ENCODE measurements at places on chromosomes 7 and 10.

DNA sequence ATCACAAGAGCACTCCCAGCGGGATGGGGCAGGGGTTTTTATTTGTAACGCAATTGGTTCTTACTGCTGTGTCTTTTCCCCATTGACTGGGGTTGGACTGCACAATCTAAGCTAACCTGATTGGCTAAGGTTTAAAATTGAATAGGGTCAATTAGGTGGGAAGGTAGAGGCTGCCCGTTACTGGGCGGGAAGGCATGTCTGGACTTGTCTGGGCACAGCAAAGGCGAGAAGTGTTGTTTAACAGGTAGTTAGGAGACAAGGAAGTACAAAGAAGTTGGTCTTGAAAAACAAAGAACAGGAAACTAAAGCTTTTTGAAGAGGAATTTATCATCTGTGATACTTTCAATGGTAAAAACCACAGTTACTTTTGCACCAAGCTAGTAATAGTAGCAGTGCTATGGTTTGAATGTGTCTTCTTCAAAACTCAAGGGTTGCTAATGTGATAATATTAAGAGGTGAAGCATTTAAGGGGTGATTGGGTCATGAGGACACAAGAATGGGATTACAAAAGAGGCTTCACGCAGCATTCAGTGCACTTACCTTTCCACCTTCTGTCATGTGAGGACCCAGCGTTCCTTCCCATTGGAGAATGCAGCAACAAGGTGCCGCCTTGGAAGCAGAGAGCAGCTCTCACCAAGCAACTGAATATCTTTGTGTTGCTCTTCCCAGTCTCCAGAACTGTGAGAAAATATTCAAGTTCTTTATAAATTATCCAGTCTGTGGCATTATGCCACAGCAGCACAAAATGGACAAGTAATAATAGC, 875.5 kb upstream of the SORCS1 start:
- DNase-seq, result no peak

- no peak for DNase-seq
These were observed 8.9 kb upstream of the PNLIP start for GRCh38 chr10:116536810-116537209.

GRCh38 chr7:46165276-46165675, 244.2 kb upstream of the IGFBP3 start:
- DNase-seq, result no peak

GRCh38 chr10:42983591-42983990, 93.3 kb upstream of the RET start:
- DNase-seq, result no peak

- no peak for DNase-seq
These were observed 80.0 kb downstream of the C7orf25 start for GRCh38 chr7:42831718-42832522.

DNA sequence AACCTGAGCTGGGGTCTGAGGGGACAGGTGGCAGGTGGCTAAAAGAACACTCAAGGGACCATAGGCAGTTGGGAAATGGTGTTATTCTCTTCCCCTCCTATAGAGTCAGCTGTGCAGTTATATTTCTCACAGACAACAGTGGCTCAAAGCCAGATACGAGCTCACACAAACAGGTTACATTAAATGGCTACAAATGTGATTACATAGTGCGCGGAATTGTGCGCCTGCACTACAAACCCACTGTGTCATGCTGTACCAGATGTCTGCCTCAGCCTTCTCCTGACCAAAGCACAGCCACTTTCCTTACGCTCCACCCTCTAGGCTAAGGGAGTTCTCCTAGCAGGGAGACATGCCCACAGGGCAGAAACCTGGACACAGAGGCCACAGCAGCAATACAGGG, 387.2 kb downstream of the CNTNAP2 start:
- DNase-seq, result no peak

GRCh38 chr7:142698429-142698828, 50.8 kb upstream of the PRSS1 start:
- DNase-seq, result no peak

DNA sequence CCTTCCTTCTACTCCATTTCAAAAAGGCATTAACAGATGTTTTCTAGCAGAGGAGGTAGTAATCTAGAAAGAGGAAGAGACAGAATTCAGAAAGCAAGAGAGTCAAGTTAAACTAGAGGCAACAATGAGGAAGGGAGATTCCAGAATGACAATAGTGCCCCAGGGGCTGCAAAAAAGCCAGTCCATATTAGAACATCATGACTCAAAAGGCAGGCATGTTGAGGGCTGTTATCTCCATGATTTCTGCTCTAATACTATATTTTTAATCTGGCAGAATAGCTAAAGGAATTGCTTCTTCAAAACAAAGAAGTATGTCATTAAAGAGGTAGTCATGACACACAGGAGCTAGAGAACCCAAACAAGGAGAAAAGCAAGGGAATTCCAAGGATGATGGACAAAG, 599.6 kb downstream of the INHBA start:
- DNase-seq, result no peak

DNA sequence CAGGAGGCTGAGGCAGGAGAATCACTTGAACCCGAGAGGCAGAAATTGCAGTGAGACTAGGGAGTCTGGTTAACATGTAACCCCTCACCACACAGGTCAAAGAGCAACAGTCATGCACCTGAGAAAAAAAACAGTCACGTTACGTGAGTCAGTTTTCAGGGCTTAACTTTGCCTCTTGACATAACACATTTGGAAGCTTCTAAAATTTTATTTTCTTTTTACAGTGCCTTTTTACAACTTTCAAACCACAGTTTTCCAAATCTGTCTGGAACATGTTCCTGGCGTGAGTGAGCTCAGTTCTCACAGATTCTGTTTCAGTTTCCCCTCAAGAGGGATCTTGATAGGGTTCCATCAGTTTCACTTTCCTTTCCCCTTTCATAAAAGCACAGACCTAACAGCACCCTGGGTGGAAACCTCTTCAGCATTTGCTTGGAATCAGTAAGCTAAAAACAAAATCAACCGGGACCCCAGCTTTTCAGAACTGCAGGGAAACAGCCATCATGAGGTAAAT, 4.4 kb downstream of the IFIT3 start:
- DNase-seq, result no peak

DNA sequence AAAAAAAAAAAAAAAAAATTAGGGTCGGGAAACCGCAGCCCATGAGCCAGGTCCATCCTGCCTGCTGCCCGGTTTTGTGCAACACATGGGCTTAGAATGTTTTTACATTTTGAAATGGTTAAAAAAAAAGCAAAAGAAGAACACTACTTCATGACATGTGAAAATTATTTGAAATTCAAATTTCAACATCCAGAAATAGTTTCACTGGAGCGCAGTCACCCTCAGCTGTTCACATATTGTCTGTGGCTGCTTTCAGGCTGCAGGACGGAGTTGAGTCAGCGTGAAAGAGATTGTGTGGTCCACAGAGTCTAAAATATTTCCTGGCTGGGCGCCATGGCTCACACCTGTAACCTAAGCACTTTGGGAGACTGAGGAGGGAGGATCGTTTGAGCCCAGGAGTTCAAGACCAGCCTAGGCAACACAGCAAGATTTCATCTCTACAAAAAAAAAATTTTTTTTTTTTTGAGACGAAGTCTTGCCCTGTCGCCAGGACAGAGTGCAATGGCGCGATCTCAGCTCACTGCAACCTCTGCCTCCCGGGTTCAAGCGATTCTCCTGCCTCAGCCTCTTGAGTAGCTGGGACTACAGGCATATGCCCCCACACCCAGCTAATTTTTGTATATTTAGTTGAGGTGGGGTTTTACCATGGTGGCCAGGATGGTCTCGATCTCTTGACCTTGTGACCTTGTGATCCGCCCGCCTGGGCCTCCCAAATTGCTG, 63.9 kb upstream of the ECHDC3 start:
- DNase-seq, result no peak

Data from stimulated activated CD4-positive, alpha-beta T cell treated with anti-CD3 and anti-CD28 coated beads, TNF-alpha, amount 100 ng/mL, for 1 hour (primary cell).